Activated CD4-positive, alpha-beta T cell treated with anti-CD3 and anti-CD28 coated beads, Interleukin-2, amount 10 ng/mL, durations not matched to agents 24 days and 14 days (primary cell): ENCODE measurements at places on chromosomes 7 and 10. TPM values are rescaled to one million over a fixed set of nuclear protein-coding genes. Genes with fewer than 3 reads are reported as not detected.

The GRM3 gene
- not detected in 2 replicates for total RNA-seq

The DYNC1I1 gene
- total RNA-seq = not detected in 2 replicates

The SLF2 gene
- total RNA-seq = 34.9 and 35.3 TPM in 2 replicates

The GOLGA7B gene
- total RNA-seq = 0.33 and 0.37 TPM in 2 replicates

The RPA3 gene
- total RNA-seq = 93.0 and 113 TPM in 2 replicates

The TEX47 gene
- total RNA-seq = not detected in 2 replicates

The DDC gene
- total RNA-seq = 0.19 and 0.35 TPM in 2 replicates

The CYP2E1 gene
- total RNA-seq = 0.33 and 0.40 TPM in 2 replicates

The TMEM229A gene
- not detected in 2 replicates for total RNA-seq
